ENCODE measurements at places on chromosomes 5 and 9. TPM values are rescaled to one million over a fixed set of nuclear protein-coding genes. Genes with fewer than 3 reads are reported as not detected.

- DNase-seq = no peak
Observed at GRCh38 chr5:53041071-53041692, 52.0 kb downstream of the ITGA2 start.

DNA sequence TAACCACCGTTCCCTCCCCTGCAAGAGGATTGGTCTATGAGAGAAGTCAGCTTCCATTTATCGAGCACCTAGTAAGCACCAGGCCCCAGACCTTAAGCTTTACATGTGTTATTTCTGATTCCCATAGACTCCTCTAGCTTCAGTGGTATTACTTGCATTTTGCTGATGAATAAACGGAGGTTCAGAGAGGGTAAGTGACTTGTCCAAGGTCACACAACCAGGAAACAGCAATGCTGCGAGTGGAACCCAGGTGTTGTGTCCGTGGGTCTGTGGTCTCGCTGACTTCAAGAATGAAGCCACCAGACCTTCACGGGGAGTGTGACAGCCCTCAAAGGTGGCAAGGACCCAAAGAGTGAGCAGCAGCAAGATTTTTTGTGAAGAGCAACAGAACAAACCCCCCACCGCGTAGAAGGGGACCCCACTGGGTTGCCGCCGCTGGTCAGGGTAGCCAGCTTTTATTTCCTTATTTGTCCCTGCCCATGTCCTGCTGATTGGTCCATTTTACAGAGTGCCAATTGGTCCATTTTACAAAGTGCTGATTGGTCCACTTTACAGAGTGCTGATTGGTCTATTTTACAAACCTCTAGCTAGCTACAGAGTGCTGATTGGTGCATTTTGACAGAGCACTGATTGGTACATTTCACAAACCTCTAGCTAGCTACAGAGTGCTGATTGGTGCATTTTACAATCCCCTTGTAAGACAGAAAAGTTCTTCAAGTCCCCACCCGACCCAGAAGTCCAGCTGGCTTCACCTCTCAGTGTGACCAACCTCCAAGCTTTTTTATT is 29.1 kb upstream of the KCNIP1 start:
- DNase-seq = no peak

DNA sequence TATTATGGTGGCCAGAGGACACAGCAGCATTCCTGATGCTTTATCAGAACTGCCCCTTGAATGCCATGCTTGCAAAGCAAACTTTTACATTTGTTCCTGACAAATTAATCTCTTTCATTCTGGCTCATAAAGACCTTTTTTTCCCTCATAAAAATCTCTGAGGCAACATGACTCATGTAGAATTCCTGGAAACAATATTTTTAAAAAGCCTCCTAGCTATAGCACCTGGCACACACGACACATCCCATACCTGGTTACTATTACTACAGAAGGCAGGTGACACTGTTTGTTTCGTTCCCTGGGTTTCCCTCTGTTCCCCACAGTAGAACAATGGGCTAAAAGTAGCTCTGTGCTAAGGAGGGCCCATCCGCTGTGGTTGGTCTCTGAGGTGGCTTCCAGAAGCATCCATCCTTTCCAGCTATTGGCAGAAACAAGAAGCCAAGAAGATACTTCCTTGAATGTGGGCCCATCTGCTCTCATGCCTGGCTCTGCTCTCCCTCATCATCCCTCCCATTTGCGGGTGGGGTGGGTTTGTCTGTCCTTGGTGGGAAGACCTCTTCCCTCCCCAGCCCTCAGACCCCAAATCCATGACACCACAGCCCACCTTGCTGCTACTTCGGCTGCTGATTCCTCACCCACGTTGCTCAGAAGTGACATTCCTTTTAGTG is 59.1 kb downstream of the GALNT12 start:
- DNase-seq = no peak

GRCh38 chr5:134086943-134087305 is 27.6 kb upstream of the TCF7 start:
- DNase-seq = no peak

- DNase-seq = no peak
Observed at GRCh38 chr9:127561491-127562278, 50.4 kb upstream of the STXBP1 start.

DNA sequence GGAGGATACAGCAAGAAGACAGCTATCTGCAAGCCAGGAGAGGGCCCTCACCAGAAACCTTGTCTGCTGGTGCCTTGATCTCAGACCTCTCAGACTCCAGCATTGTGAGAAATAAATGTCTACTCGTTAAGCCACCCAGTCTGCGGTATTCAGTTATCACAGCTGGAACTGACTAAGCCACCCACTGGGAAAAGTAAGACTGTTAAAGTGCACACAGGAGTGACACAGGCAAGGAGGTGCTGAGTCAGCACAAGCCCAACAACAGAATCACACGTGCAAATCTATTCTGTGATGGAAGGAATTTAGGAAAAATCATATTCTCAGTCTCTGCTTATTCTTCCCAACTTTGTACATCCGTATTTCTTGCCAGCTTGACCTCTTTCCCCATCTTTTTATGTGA is 200.0 kb downstream of the NR2F1-AS1 start:
- no peak for DNase-seq

GRCh38 chr9:116791326-116791725 is 104.2 kb downstream of the TRIM32 start:
- no peak for DNase-seq

GRCh38 chr5:160231783-160232342 is 2.6 kb downstream of the FABP6 start:
- no peak for DNase-seq

GRCh38 chr5:6583049-6583880 is 49.6 kb downstream of the NSUN2 start:
- DNase-seq = peak; percentile 76

DNA sequence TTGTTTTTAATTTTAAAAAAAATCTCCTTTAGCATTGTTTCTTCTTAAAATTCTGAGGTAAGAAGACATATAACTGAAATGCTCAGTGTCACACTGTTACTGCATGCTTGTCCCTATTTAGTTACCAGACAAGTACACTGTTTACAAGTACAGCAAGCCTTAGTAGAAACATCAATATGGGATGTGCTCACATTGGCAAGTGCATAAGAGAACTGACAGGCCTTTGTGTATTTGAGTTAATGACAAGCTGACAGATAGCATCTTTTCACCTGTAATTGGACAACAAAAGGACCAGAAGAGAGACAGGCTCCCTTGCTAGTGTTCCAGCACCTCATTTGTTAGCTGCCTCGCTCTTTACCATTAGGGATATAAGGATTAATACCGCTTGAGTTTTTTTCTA is 63.6 kb downstream of the PDE4D start:
- DNase-seq = no peak

DNA sequence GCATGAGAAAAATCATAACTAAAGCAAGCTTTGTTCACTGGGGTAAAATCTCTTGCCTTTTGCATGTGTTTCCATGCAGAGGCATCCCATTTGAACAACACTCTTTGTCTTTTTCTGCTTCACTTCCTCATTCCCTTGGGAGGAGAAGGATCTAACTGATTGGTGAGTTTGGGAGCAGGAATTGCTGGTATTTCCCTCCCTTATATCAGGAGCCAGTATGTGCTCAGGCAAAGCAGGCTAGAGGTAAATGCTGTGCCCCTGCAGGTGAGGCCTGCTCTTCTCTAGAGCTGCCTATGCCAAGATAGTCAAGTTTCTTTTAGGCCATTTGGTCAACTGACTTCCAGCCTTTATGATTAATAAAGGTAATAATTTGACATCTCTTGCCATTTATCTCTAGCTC is 179.9 kb downstream of the COX7C start:
- DNase-seq = no peak

DNA sequence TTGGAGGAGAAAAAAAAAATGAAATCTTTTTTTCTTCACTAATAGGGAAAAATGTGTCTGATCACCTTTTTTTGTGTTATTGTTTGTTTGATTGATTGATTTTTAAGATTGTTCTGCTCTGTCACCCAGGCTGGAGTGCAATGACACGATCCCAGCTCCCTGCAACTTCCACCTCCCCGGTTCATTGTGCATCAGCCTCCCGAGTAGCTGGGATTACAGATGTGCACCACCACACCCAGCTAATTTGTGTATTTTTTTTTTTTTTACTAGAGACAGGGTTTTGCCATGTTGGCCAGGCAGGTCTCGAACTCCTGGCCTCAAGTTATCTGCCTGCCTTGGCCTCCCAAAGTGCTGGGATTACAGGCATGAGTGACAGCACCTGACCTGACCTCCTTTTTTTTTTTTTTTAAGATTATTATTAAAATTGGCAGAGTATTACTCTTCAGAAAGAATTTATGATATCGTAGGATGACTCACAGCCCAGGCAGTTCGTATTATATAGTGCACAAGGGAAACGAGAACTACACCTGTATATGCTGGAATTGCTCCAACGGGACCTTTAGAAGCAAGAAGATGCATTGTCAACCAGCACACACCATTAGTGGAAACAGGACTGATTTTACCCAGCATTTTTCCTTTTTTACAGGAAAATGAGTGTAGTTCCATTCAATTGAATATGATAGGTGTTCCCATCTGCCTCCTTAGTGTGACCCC is 27.7 kb downstream of the FUBP3 start:
- DNase-seq = no peak

DNA sequence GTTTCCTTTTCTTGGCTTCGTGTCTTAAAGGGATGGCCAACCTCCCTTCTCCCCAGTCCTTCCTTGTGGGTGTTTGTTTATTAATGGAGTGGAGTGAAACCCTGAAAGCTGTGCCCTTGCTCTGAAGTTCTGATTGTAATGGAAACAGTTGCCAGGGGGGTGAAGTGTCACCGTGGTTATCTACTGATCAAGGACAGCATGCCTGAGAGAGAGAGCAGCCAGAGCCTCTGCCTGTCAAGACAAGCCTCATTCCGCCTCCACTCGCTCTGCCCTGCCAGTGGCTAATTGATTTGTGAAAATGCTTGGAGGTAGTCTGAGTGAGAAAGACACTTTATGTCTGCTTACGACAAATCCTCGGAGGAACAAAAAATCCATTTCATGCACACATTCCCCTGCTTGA is 143.7 kb upstream of the SLC30A5 start:
- no peak for DNase-seq

GRCh38 chr9:93828331-93829097 is 126.6 kb downstream of the BARX1 start:
- no peak for DNase-seq

DNA sequence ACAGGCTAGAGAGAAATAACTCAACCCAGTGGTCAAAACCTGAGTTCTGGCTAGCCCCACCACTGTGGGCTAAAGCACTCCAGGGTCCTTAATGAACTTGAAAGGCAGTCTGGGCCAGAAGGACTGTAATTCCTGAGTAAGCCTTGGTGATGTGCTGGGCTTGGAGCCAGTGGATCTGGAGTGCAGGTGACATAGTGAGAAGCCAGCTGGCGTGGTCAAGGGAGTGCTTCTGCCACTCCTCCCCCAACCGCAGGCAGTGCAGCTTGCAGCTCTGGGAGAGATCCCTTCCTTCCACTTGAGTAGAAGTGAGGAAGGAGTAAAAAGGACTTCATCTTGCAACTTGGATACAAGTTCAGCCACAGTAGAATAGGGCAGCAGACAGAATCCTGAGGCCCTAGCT is 424.0 kb downstream of the CDH18 start:
- no peak for DNase-seq

- no peak for DNase-seq
Observed at GRCh38 chr9:107734256-107735013, 244.9 kb upstream of the KLF4 start.

DNA sequence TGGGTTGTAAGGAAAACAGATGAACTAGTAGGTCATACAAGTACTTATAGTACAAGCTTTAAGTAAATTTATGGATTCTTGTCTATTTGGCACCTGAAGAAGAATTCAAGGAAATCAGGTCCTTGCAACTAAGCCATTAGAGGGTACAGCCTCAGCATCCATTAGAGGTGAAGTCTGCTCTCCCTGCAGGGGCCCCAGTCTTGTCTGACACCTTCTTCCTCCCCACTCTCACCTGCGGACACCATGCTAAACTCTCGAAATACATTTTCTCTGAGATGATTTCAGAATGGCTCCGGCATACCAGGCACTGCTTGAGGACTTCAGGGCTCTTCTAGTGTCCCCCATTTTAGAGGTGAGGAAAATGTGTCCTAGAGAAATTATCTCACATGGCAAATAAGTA is 137.9 kb downstream of the GNAQ start:
- no peak for DNase-seq

GRCh38 chr5:79513308-79513703 is 628 bp downstream of the HOMER1 start:
- no peak for DNase-seq

OTP gene
- total RNA-seq = not detected

PCDHA6 gene
- 0.12 TPM for total RNA-seq

SMIM15 gene
- 44.8 TPM for total RNA-seq

WHRN gene
- 2.1 TPM for total RNA-seq

NRARP gene
- total RNA-seq = 0.86 TPM

ANKRD18A gene
- 1.3 TPM for total RNA-seq

CDHR2 gene
- 63.7 TPM for total RNA-seq

GFI1B gene
- 0.39 TPM for total RNA-seq

MLANA gene
- not detected for total RNA-seq

IRX4 gene
- total RNA-seq = not detected

PCDHGA6 gene
- total RNA-seq = 0.56 TPM

FAM163B gene
- 3.9 TPM for total RNA-seq

PLPP6 gene
- 12.4 TPM for total RNA-seq
